ENCODE measurements at places on chromosomes 12 and 14.

DNA sequence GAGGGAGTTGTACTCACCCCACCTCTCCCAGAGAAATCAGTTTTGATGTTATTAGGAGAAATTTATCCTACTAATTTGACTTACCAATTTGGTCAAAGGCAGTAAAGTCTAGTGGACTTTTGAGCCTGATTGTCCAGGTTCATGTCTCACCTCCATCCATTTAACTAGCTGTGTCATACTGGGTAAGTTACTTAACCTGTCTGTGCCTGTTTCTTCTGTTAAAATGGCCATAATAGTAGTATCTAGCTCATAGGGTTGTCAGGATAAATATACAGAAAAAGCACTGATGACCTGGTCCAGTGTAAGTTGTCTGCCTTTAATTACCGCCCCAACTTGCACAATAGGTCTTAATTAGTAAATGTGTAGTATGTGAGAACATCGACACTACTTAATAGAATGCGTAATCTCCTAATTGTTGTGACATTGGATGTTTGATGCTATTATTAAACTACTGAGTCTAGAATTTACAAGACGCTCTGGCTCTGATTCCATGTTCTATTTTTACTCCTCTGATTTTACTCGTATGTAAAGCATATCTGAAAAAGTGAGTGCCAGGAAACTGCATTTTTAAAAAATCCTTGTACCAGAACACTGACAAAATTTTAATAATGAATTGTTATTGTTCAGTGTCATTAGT is 1.5 kb downstream of the RAB21 start:
- DNase-seq, result peak; percentile 44

DNA sequence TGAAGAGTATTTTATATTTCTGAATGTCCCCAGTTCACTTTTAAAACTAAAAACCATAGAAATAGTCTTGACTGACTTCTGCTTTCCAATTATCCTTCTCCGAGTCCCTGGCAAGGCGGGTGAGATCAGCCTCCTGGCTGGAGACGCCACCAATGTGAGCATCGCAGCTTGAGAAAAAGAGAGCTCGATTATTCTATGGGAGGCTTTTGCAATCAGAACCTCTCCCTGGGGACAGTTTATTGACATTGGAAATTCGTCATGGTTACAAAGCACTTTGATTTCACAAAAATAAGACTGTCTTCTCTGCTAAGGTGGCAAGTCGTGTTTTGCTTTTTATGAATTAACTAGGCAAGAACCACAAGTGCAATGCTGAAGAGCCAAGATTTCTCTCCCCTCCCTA is 23.6 kb upstream of the GPHB5 start:
- DNase-seq, result no peak

DNA sequence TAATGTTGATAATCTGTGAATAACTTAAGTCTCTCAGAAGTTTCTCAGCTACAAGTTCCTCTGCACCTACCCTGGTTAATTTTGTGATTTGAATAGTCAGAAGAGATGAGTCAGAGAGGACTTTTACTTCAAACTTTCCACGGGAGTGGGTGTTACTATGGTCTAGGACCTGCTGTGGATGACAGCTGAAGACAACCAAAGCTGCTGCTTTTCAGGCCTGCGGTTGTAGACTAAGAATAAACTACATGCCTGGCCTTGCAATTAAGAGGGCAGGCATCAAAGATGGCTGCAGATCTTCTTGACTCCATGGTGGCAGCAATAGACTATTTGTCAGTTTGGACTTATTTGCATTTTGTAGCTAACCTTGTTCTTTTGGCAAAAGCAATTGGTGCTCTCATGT is 227.1 kb upstream of the KRR1 start:
- no peak for DNase-seq

DNA sequence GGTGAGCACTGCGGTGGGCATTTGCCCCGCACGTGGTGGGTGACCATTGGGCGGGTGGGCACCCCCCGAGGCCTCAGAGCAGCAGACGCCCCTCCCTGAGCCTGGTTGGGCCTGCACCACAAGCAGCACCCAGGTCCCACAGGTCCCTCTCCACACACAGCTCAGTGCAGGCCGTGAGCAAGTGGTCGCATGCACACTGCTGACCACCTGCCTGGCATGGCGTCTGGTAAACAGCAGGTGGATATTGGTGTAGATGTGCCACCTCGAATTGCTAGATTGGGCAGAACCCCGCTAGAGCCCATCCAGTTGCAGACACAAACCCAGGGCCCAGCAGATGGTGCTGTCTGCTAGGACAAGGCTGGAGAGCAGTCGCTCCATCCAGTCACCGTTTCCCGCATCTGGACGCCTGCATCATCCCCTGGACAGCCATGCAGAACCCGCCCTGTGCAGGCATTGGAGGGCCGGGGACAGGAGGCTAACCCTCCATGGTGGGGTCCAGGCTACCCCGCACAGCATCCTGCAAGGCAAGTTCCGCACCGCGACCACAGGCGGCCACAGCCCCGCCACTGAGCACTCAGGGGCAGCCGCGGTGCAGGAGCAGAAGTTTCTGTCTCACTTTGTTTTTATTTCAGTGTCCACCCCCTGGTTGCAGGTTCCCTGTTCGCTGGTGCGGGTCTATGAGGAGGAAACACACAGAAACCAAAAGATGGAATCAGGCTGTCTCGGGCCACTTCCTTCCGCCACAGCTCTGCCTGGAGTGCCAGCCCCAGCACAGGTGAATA is 45.6 kb upstream of the RIMBP2 start:
- DNase-seq, result peak; percentile 58

- DNase-seq, result peak; percentile 68
Measured at GRCh38 chr12:126784328-126784921, 1482.5 kb upstream of the TMEM132C start.

DNA sequence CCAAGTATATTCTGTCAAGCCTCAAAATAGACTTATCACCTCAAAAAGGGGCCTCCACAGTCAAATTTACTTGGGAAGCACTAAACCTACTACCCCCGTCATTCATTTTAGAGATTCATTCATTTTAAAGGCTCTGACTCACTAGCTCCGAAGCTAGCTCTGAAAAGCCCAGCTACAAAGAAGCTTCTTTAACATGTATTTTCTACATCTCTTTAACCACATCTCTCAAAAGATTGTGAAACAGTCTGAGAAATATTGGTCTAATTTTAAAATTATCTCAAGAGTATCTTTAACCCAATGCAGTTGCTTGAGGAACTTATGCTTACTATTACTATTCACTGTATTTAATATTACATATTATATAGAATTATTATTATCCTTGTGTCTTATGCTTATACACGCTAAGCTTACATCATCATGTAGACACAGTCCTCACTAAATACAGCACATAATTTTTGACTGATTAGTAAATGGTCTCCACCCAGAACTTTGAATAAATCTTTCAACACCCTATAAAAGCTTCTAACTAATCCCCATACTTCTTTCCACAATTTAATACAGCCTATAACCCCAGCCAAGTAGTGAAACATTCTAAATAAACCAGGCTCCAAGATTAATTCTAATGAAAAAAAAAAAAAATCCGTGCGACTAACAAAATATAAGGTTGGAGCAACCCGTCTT is 7.8 kb downstream of the NT5DC3 start:
- DNase-seq, result no peak

- DNase-seq, result no peak
Measured at GRCh38 chr14:73861073-73861472, 9.4 kb downstream of the PTGR2 start.

DNA sequence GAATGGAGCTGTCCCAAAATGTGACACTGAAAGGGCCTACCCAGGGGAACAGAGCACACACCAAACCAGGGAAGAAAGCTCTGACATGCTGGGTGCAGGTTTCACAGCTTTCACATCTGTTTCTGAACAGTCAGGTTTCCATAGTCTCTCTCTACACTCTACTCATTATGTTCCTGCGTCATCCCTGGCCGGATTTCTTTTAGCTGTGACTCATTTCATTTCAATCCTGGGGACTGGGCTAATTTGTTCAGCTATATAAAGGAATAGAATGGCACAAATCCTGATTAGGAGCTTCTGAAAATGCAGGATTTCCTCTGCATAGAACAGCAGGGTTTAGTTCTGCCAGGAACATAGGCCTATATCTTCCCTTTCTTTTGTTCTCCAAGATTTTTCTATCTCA is 649.8 kb downstream of the RPS29 start:
- peak; percentile 55 for DNase-seq

DNA sequence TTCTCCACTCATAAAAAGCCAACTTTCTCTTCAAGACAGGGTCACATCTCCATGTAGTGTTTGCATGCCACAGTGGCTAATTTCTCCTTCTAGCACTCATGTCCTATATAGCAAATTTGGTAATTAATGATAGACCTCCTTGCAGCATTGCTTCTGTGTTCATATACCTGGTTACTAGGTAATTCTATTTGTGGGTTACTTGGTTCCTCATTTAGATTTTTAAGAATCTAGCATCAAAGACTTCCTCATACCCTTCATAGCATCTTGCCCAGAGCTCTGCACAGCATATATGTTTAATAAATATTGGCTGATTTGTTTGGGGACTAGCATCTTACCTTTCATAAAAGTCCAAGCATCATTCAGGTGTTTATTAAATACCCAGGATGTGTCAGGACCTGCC is 152.1 kb downstream of the DUSP6 start:
- no peak for DNase-seq

- DNase-seq, result peak; percentile 60
Measured at GRCh38 chr12:113131556-113131955, 4.0 kb downstream of the RASAL1 start.

- DNase-seq, result no peak
Measured at GRCh38 chr12:9756706-9757105, 4.0 kb downstream of the CD69 start.

GRCh38 chr14:55276736-55277135 is 5.5 kb downstream of the FBXO34 start:
- no peak for DNase-seq

- no peak for DNase-seq
Measured at GRCh38 chr14:85622986-85623685, 93.2 kb downstream of the FLRT2 start.

GRCh38 chr12:93103154-93103553 is 174.1 kb upstream of the EEA1 start:
- DNase-seq, result no peak

GRCh38 chr12:46679754-46680153 is 146.0 kb downstream of the SLC38A4 start:
- no peak for DNase-seq

GRCh38 chr14:68501614-68502052 is 291.2 kb downstream of the ZFP36L1 start:
- no peak for DNase-seq

- no peak for DNase-seq
Measured at GRCh38 chr12:107125833-107126232, 32.5 kb upstream of the CRY1 start.

- no peak for DNase-seq
Measured at GRCh38 chr12:108948367-108948766, 68.5 kb downstream of the DAO start.

DNA sequence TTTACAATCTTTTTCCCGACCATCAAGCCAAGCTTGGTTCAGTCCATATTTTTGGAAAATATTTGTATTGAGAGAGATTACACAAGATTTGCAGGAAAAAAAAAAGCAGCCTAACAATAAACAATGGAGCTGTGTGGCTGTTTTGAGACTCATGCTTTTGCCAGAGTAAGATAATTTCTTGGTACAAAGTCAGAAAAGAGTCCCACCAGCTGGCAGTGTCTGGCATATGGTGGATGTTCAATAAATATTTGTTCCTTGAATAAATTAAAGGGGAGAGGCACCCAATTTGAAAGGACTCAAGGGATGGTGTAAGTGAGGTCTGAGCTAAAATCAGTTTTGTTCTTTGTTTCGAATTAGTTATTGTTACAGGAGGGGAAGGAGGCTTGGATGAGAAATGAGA is 78.1 kb upstream of the RPH3A start:
- no peak for DNase-seq

GRCh38 chr14:99562856-99563748 is 40.9 kb downstream of the CCDC85C start:
- DNase-seq, result no peak

GRCh38 chr12:48780381-48781025 is 8.4 kb downstream of the ADCY6 start:
- no peak for DNase-seq

DNA sequence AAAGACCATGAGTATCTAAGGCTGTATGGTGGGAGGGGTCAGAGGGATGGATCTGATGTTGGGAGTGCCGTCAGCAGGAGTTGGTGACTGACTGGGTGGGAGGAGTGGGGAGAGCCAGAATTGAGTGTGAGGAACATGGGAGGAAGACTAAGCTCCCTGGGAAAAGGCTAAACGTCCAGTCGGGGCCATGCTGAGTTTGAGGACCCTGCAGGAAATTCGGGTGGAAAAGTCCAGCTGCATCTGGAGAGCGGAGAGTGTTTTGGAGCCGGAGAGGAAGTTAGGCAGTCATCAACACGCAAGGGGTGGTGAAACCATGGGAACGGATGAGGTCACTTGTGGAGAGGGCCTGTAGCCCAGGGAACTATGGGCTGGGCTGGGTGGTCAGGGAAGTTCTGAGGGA is 60.9 kb downstream of the ELK3 start:
- DNase-seq, result no peak

DNA sequence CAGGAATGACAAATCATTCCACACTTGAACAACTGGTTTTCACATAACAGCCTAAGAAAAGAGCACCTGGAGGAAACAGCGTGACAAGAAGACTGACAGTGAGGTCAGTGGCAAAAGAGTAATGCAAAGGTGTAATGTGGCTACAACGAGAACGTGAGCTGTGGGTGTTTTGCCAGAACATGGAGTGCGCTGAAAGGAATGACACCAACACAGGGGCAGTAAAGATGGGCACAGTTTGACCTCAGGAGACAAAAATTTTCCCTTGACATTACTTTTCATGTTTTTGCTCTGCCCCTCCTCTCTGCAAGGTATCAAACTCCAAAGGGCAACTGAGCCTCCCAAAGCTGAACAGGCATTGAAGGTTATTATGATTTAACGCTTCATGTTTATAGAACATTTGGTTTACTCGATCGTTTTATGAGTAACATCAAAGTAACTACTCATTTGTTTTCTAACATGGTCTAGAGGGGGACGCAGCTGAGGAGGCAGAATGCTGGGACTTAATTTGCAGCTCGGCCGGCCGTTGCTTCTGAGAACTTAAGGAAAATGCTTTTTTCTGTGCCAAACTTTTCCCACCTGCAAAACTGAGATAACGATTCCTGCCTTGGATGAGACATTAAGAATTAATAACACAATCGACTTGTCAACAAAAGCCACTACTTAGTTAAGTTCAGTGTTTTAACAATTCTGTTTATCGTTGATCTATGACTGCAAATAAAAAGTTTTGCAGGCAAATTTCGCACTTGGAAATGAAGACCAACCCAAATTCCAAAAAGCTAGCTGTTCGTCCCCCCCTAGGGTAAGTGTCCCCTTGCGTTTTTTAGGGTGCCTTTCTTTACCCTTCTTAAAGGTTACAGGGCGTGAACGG is 954 bp downstream of the HAUS4 start:
- no peak for DNase-seq
